ENCODE measurements at places on chromosomes 3 and 15.
A peak's percentile ranks its signal among the peaks of the same experiment; 100 is the strongest.

DNA sequence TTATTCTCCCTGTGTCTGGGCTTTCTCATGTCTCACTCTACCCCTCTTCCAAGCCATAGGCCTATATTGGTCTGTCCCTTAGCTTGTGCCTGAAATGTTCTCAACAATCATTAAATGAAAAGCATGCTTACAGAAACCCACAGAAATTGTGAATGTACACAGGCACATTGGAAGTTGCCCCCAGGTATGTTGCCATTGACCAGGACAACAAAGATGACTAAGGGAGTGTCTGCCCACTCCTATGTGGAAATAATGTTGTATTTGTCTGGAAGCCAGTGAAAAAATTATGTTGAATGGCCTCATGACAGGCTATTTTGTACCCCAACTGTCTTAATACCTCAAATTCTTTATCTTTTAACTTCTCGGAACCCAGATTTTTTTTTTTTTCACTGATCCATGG, 102.0 kb downstream of the TPRG1 start:
- no peak for DNase-seq

DNA sequence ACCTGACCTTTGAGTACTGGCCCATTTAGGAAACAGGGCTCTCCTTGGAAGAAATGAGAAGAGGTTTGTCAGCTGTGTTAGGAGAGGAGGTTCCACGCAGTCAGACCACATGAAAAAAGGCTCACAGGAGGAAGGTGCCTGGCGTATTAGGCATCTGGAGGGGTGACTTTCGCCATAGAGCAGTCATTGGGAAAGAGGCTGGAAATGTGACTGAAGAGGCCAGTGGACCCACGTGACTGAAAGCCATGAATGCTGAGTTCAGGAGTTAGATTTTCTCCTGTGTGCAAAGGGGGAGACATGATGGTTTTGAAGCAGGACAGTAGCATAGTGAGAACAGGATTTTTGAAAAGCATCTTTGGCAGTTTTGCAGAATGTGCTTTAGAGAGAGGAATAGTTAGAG, 29.7 kb upstream of the RNF7 start:
- no peak for DNase-seq

DNA sequence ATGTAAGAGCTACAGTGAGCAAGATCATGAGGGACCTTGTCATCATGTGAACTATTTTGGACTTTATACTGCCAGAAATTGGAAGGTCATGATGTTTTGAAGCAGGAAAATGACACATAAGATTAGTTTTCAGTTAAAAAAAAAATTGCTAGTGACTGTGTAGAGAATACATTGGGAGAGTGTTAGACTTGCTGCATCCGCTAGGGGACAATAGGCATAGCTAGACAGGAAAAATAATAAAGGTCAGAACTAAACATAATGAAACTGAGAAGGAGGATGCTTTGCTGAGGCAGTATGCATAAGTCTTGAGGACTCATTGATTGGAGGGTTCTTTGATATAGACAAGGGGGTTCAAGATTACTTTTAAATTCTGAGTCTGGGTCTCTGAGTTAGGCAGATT, 275.8 kb upstream of the KCNH8 start:
- DNase-seq, result no peak

GRCh38 chr3:8964436-8965370, 1.4 kb upstream of the RAD18 start:
- no peak for DNase-seq

- DNase-seq, result no peak
These were observed 79.2 kb upstream of the TPRG1 start for GRCh38 chr3:189092547-189092946.

DNA sequence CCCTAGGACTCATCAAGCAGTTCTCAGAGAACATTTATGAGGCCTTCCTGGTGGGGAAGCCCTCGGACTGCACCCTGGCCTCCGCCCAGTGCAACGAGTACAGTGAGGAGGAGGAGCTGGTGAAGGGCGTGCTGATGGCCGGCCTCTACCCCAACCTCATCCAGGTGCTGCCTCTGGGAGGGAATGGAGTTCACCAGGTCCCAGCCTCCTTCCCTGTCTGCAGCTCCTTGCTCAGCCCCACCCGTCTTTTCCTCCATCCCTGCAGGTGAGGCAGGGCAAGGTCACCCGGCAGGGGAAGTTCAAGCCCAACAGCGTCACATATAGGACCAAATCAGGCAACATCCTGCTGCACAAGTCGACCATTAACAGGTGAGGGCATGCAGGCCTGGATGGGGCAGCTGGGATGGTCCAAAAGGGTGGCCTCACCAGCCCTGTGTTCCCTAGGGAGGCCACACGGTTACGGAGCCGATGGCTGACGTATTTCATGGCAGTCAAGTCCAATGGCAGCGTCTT, 46.3 kb downstream of the DHX30 start:
- DNase-seq, result no peak

DNA sequence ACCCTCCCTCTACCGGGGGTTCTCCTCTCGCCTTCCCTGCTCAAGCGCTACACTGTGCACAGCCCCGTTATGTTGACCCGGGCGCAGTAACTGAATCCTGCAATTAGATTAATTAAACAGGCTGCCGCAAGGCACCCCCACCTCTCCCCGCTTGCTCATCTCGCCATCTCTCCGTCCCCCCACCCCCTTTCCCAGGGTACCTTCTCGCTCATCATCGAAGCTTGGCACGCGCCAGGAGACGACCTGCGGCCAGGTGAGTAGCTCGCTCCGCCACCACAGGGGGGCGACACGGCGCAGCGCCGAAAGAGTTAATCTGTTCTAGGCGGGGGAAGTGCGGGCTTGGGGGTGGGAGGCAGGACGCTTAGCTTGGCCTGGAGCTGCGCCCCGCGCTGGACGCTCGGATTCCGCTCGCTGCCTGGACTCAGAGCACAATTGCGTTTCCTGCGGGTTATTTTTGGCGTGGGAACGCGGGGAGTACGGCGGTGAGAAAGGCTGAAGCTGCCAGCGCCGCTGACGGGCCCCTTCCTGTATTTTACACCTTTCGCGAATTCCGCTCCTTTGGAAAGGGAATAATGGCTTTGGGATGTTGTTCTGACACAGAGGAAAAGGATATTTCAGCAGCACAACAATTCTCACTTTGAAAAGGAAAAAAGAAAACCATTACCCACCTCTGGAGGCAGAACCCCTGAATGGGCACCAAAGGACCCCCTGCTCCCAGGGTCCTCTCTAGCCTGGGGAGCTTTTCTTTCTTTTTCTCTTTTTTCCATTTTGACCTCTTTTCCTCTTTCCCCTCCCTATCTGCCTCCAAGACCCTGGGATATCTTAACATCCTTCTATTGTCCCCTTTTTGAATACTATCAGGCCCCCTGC, 1.5 kb downstream of the DLL4 start:
- no peak for DNase-seq

DNA sequence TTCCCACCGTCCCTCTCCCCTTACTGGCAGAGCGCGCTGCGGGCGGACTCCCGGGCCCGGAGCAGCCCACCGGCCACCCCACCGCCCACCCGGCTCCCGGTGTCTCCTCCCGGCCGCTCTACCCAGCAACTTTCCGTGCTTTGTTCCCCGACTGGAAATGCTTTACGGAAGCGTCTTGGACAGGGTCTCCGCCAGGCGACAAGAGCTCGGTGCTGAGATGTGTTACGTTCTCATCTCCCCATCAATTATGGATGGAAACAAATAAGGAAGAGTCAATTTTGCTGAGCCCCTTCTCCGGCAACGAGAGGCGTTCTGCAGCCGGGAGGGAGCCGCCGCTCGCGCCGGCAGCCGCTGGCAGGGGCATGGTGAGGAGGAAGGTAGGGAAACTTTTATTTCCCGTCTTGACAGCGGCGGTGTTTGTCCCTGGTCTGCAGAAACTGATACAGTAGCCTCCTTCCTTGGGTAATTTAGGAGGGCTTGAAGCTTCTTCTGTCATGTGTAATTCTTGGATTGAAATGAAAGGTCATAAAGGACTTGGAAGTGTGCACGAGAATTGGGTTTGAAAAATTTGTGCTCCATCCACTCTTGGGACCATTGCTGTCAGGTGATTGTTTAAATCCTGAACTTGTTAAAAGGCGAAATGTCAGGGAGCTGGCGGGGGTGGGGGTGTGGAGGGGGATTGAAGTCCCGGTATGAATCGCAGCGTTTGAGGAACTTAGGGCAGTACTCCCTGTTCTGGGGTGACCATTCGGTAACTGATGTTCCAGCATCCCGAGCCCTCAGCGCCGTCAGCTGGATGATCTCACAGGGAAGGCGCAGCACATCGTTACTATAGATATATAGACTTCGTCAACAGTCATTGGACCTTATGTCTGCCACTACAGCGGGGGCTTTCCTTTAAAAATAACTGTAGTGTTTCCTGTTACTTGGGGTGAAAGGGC, 1.5 kb downstream of the SEMA6D start:
- DNase-seq, result no peak

DNA sequence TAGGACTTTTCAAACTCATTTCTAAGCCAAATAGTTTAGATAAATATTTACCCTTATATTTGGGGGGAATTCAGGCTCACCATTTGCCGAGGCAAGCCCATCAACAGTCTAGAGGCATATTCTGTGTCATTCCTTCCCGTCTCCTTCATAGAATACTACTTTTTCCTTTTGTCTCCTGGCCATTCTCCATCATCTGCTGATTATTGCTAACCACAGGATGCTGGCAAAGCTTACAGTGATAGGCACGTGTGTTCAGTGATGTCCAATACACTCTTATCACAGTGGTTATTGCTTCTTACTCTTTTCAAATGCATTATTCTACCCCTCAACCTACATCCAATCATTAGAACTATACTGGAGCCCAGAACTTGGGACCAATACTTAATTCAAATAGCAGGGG, 130.6 kb upstream of the ZBED2 start:
- DNase-seq, result no peak

GRCh38 chr3:134374105-134374790, at the start of gene AMOTL2:
Gene AMOTL2, minus strand, starts transcription at chr3:134374447. Its CDS starts 3,014 bp downstream, at chr3:134371433.
- DNase-seq, result no peak

DNA sequence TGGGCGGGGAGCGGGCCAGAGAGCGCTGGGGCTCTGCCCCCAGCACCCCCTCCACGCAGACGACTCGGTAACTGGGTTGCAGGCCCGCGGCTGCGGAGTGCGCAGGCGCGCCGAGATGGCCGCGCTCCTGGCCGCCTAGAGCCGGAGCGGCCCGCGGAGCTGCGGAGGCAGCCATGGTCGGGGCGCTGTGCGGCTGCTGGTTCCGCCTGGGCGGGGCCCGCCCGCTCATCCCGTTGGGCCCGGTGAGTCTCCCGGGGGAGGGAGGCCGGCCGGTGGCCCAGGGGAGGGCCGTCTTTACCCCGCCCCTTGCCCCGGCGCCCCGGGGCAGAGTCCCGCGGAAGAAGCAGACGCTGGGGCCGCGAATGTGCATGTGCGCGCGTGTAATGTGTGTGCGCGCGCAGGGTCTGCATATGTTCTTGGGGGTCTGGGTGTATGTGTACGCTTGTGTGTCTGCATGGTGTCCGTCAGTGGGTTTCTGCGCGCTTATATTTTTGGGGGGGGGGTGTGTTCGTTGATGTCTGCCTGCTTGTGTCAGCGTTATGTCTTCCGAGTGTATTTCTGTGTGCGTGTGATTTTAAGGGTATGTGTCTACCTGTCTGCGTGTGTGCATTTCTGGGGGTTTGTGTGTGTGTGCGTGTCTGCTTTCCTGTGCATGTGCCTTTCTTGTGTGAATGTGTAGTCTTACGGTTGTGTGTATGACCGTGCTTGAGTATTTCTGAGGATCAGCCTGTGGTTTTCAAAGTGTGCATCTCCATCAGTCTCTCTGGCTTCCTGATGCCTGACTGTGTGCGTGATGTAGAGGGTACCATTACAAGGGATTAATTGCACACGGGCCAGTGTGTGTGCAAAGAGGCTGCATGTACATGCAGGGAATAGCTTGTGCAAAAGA, at the start of gene ABHD14A:
ABHD14A (plus strand) TSS at position 102 of the 889 bp plus-strand sequence; CDS start at position 174, 72 bp downstream.
- DNase-seq, result peak; percentile 73

- DNase-seq, result no peak
These were observed 110.9 kb downstream of the MYRIP start for GRCh38 chr3:39920271-39920670.

DNA sequence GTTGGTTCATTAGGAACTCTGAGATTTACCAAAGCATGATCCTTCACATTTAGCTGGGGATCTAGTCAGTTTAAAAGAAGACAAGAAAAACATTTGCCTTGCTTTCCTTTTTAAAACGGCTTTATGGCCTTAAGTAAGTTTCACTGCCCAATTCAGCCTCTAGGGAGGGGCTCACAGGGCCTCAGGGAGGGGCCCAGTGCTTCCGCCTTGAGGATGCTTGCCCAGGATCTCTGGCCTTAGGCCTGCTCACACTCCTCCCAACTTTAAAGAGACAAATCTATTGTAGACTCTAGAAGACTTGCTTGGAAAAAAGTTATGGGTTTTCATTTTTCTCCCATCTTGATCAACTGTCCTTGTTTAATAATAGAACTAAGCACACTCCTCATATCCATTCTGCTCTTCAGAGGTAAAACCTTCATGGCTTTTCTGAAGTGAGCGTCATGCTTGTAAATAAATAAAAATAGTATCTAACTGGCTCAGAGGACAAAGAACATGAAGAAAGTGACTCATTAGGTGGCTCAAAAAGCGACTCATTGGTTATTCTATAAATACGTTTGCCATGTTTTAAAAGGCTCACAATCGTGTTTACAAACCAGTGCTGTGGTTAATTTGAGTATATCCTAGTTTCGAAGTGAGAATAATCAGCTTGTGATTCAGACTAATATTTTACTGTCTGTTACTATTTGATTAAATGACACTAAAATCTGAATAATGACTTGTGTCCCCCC, 13.7 kb downstream of the PDHB start:
- DNase-seq, result no peak

GRCh38 chr15:78984041-78984440, 39.2 kb upstream of the CTSH start:
- DNase-seq, result no peak

DNA sequence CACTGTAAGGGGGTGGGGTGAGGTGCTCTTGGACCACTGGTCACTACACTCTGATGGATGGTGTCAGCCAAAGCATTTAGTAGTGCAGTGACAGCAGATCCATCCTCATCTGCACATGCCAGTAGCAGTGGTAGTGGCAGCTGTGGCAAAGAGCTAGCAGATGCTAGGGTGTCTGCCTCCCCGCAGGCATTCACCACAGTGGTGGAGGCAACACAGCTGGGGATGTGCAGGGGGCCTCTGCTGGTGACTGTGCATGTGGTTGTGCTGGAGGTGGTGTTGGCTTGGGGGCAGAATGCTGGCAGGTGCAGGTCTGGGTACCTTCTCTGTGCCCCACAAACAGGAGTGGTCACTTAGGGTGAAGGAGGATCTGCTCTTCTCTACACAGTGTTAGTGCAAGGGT, 19.4 kb upstream of the DCUN1D1 start:
- no peak for DNase-seq

GRCh38 chr15:88782465-88782864, 20.8 kb upstream of the ACAN start:
- DNase-seq, result no peak

GRCh38 chr15:75606026-75606425, 19.5 kb downstream of the SNUPN start:
- DNase-seq, result no peak

DNA sequence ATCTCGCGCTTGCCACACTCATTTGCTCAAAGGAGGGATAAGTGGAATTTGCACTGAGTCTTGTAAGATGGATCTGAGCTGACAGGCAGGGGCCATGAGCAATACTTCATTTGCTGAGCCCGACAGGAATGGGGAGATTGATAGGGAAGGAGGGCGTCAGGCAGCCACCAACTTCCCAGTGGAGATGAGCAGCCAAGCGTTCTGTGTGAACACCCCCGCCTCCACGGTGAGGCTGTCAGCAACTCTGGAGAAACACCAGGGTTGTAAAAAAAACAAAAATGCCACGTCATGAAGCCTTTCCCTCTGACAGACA, 36.8 kb downstream of the TLE3 start:
- no peak for DNase-seq

Data from CD4-positive, alpha-beta T cell treated with Interleukin-2 at 100 ng/mL for 4 hours (primary cell).